ENCODE measurements at places on chromosomes 2 and 18.
A peak's percentile ranks its signal among the peaks of the same experiment; 100 is the strongest.

DNA sequence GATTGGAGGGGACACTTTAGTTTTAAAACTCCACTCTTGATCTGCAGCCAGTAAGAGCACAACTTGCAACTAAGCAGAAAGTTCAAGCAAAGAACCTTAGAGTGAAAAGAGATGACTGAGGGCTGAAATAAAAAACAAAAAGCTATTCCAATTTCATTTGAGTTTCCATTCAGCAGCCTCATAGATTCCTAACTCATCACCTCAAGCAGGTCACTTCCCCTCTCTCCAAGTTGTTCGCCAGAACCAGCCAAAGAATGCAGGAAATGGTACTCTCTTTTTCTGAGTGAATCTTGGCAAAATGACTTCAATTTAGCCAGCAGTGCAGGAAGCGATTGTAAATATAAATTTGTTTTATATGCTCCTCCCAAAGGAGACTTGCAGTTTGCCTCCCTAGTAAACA, 213.3 kb downstream of the SETBP1 start:
- DNase-seq: no peak

- no peak for DNase-seq
Observed at GRCh38 chr2:186891185-186891621, 42.2 kb upstream of the ZSWIM2 start.

- DNase-seq: no peak
Observed at GRCh38 chr18:54381640-54382039, 23.9 kb downstream of the C18orf54 start.

- no peak for DNase-seq
Observed at GRCh38 chr2:235498946-235499812, 5.3 kb downstream of the AGAP1 start.

DNA sequence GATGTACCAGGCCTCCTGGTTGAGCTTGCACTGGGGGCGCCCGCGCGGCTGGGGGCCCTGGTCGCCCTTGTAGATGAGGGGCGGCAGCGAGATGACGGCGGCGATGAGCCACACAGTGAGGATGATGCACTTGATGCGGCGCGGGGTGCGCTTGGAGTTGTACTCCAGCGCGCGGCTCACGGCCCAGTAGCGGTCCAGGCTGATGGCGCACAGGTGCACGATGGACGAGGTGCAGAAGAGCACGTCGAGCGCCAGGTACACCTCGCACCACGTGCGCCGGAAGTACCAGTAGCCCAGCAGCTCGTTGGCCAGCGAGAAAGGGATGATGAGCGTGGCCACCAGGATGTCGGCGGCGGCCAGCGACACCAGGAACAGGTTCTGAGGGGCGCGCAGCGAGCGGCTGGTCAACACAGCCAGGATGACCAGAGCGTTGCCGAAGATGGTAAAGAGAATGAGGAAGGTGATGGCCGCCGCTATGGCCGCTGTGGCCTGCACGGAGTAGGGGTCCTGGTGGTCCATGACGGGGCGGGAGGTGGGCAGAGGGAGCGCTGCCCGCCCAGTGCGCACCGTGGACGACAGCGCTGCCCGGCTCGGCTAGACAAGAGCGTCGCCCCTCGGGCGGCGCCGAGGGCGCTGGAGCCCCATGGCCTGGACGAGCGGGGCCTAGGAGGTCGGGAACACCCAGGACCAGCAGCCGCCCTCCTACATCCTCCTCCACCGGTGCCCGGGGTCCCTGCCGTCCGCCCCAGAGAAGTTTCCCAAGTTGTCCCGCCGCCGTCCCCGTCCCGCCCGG, 544 bp downstream of the ADRA2B start:
- no peak for DNase-seq

GRCh38 chr2:96121414-96121813, 5.0 kb upstream of the ADRA2B start:
- no peak for DNase-seq

- no peak for DNase-seq
Observed at GRCh38 chr2:48233005-48233404, 296.9 kb upstream of the STON1 start.

DNA sequence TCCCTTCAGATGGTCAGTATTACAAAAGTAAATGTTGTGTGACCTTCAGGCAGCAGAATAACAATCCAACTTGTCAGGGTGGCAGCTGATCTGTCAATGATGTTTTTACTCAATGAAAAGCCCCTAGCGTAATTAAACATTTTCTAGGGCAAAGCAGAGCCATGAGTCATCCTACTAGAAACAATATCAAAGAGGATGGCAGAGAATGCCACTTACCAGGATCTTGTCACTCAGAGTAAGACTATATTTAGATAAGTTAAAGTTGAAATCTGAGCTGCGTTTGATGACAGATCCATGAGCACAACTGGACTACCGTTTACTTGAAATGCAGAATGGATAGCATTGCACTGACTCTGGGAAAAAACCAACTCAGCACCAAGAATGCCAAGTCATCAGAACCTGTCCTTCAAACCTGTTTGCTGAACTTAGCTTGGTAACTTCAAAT, 612.6 kb upstream of the ACVR2A start:
- DNase-seq: no peak

DNA sequence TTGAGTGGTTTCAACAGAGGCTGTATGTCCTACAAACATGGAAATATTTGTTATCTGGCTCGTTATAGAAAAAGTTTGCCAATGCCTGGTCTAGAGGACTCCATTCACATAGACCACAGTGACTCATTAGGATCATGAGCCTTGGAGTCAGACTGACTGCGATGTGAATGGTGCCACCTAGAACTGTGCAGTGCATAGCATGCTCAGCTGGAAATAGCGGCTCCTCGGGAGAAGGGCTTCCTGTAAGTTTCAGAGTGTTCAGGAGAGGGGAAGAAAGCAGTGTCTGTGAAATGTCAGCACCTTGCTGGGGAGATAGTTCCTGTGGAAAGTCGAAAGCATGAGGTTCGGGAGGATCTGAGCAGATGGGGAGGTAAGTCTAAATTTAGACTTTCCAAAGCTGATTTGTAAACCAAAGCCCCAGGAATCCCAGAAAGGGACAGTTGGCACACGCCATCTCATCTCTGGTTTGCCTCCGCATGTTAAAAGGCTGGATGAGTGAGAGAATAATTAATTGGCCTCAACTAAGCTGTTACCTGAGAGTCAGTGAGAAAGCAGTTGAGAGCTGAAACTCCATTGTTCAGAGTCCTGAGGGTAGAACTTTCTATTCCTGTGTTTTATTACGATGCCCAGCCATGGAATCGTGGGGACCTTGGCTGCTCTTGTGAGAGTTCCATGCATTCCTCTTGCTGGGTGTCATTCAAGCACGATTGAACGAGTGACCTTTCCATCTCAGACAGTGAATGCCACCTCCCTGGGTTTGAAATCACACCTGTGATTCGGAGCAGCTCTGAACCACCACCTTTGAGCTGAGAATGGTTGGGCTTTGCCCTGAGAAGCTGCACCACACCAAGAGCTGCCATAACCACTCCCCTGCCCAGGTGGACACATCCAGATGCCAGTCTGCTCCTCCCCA, 99.5 kb downstream of the MAPK4 start:
- DNase-seq: peak; percentile 74
